ENCODE measurements at places on chromosomes 2 and 18.

GRCh38 chr2:11416186-11416585 lies 49.8 kb downstream of the E2F6 start:
- DNase-seq = no peak

DNA sequence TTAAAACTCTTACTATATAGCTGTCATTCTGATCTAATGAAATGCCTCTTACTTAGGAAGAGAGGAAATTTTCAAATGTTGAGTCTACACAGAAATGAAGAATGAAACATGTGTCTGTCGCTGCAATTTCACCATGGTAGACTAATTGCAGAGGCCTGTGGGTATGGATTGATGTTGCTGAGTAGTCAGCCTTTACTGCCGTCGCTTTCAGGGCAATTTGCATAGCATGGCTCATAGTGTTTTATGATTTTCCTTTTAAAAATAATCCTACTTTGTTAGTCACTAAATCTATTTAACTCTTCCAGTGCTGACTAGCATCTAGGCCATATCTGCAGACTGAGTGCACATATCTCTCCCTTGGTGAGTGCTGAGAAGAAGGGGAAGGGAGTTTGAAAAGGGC lies 819.2 kb downstream of the SATB2 start:
- no peak for DNase-seq

DNA sequence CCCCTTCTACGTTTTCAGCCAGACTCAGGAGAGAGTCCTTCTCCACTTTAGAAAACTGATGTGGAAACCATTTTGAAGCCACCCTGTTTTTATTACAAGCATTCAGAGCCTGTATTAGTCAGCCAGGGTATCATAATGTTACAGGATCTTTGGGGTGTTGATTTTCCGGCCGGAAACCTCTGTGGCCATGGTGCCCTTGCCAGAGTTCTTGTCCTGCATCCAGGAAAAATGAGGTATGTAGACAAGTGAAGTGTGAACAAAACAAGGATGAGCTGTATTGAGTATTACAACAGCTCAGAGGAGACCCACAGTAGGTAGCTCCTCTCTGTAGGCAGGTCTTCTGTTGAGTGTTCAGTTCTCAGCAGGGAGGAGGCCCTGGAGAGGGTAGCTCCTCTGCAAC lies 241.0 kb upstream of the COPS8 start:
- DNase-seq = no peak

DNA sequence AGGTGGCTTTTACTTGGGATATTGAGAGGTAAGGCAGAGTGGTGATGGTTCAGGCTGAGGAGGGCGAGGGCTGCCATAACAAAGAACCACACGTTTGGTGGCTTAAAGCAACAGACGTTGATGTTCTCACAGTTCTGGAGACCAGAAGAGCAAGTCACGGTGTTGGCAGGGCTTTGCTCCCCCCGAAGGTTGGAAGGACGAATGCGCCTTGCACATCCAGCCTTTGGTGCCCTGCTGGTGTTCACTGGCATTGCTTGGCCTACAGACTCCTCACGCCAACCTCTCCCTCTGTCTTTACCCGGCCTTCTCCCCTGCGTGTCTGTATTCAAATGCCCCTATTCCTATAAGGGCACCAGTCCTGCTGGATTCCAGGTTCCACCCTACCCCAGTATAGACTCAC lies 125.4 kb downstream of the TPO start:
- no peak for DNase-seq

- DNase-seq = no peak
Observed at GRCh38 chr2:33220533-33220932, 255.9 kb upstream of the RASGRP3 start.

DNA sequence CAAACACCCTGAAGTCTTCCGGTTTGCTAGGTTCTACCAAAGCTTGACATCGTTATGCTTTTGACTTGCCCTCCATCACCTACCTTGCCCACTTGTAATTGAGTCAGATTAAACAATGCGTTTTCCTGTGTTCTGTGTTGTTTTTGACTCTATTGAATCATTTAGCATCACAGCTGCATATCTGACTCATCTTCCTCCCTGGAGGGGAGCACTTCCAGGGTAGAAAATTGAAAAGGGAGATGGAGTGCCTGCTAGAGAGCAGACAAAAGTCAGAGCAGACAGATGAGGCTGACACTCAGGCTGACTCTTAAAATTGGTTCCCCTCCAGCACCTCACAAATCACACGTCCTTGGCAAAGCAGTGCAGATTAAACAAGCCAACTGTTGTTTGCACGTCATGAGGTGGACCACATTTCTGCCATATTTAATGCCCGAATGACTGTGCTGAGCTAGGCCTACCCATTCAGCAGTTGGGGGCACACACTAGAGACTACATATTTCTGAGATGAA lies 2.2 kb downstream of the MPP4 start:
- DNase-seq = no peak

DNA sequence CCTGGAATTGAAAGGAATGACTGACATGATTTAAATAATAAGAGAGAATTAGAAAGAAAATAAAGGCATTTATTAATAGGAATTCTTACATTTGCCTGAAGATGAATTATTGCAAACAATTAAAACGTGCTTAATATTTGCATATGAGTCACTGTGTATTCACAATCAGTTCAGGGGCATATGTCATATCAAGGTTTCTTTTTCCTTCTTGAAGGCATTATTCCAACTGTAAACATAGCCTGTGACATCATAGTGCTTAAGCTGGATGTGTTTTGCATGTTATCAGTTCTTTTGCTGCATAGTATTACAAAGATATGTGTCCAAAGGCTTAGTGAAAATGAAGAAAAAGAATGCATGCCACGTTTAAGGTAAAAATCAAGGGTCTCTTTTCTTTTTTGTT lies 80.8 kb downstream of the MEIS1 start:
- DNase-seq = no peak

DNA sequence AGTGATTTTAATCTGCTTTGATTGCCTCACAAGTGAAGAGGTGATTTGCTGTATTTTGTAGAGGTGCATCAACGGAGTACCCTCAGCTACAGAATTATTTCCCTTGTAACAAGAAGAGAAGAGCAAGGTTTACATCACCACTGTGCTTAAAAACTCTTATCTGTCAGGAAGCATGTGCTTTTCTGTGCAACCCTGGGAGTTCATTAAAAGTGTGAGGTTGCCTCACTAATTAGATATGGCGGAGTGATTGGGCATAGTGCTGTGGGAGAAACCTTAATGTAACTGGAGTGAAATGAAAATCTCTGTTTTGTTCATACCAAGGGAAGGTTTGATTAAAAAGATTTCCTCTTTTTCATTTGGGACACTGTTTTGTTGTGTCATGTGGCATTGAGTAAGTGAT lies 544.7 kb downstream of the PARD3B start:
- DNase-seq = no peak

GRCh38 chr18:13984080-13984479 lies 68.7 kb upstream of the MC2R start:
- DNase-seq = no peak

GRCh38 chr2:38060236-38061018 lies 15.5 kb downstream of the CYP1B1 start:
- no peak for DNase-seq

DNA sequence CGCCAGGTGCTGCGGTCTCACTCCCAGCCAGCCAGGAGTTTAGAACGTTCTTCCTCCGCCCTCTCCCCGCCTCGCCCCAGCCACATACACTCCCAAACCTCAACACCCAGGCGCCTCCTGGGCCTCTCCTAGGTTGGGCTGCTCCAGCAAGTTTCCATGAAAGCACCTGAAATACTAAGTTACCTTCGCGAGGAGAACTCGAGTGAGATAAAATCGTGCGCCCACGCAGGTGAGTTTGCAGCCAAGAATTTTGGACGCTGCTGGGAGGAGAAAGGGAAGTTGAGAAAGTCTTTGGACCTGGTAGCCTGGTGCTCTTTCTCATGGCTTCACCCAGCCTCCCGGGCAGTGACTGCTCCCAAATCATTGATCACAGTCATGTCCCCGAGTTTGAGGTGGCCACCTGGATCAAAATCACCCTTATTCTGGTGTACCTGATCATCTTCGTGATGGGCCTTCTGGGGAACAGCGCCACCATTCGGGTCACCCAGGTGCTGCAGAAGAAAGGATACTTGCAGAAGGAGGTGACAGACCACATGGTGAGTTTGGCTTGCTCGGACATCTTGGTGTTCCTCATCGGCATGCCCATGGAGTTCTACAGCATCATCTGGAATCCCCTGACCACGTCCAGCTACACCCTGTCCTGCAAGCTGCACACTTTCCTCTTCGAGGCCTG lies at the start of gene GPR39:
Gene GPR39 (plus strand): TSS at position 83 of the 673 bp plus-strand sequence.
- no peak for DNase-seq

DNA sequence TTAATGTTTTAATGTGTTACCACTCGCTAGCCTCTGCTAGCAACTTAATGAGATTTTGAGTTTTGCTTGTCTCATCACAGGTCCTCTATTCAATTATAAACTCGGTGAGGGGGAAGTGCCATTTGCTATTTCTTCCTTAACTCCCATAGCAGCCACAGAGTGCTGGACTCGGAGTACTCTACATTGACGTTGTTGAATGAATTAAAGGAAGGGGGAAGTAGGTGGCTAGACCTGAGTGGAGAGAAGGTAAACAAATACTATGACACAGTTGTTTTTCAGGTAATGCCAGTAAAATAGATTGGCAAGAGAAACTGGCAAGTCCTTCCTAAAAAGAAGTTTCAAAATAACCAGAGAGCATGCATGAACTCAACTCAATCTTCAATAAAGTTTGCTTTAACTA lies 339.3 kb downstream of the HRH4 start:
- DNase-seq = no peak

DNA sequence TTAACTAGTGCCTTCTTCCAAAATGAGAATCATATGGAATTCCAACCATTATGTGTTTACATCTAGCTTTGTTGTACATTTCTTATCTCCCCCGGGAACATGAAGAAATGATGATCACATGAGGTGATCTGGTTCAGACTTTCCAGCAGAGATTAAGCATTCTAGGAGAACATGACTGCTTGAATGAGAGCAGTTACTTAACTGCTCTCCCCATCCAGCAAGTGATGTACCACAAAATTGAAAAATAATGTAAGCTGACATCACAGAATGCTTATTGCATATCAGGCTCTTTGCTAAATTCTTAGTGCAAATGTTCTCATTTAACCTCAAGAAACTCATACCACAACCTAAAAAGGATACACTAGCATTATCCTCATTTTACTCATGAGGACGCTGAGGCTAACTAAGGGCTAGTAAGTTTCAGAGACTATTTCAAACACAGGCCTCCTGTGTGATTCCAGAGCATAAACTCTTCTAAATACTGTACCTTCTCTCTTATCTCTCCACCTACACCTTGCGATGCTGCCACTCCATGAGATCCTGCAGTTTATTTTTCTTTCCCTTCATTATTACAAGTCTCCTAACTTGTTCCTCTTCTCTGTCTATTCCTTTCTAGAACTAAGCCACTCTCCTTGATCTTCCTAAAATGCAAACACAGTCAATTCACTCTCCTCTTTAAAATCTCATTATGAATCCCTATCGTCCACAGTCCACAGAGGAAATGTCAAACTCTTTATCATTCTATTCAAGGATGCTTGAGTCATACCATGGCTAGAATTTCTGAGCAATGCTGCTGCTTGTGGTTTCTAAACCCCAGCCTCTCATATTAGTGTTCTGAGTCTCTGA lies 1224.8 kb upstream of the ZEB2 start:
- DNase-seq = peak; percentile 59

DNA sequence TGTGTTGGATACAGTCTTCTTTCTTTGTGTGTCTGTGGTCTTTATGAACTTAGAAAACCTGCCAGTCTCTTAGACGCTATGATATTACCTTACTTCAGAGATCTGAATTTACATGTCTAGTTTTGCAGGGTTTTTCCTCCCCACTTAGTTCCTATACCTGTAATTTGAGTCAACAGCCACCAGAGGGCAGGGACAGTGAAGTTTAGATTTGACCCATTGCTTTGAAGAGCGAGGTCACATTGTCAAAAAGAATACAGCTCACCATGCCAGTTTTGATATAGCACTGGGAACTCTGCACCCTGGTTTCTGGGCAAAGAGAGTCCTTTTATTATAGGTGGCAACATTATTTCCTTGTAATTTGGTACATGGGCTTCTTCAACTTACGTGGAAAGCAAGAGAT lies 102.3 kb downstream of the MAPK4 start:
- peak; percentile 47 for DNase-seq

DNA sequence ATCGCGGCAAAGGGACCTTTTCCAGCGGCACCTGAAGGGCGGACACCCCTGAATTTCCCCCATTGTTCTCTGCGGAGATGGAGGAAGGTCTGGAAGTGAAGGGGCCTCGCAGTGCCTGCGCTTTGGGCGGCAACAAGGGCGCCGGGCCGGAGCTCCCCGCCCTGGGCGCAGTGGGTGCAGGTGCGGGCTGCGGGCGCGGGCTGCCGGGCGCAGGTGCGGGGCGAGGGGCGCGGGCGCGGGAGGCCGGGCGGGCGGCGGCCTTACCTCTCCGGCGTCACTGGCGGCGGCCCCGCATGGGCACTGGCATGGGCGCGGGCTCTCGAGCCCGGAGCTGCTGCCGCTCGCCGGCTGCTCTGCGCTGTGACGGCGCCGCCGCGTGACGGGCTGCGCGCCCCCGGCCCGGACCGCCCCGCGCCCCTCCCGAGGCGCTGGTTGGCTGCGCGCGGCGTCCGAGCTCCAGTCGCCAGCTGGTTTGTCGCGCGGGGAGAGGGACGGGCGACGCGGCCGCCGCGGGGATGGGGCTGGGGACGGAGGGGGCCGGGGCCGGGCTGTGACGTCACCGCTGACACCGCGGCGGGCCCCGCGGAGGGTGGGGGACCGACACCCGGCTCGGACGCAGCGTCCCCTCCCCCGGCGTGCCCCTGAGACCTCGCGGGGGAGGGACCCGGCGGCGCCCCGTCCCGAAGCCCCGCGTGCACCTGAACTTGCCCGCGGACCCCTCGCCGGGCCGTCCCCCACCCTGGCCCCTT lies at the start of gene KIF1A:
Gene KIF1A (minus strand): TSS at position 362 of the 749 bp plus-strand sequence. CDS start 22,467 bp downstream, outside the sequence.
- DNase-seq = no peak

GRCh38 chr2:138763971-138764370 lies 16.2 kb downstream of the NXPH2 start:
- no peak for DNase-seq

GRCh38 chr2:222554517-222554916 lies 101.4 kb downstream of the FARSB start:
- DNase-seq = no peak

All from MV-4-11 (cell line).